ENCODE measurements at places on chromosomes 6 and 20. TPM values are rescaled to one million over a fixed set of nuclear protein-coding genes. Genes with fewer than 3 reads are reported as not detected.

DNA sequence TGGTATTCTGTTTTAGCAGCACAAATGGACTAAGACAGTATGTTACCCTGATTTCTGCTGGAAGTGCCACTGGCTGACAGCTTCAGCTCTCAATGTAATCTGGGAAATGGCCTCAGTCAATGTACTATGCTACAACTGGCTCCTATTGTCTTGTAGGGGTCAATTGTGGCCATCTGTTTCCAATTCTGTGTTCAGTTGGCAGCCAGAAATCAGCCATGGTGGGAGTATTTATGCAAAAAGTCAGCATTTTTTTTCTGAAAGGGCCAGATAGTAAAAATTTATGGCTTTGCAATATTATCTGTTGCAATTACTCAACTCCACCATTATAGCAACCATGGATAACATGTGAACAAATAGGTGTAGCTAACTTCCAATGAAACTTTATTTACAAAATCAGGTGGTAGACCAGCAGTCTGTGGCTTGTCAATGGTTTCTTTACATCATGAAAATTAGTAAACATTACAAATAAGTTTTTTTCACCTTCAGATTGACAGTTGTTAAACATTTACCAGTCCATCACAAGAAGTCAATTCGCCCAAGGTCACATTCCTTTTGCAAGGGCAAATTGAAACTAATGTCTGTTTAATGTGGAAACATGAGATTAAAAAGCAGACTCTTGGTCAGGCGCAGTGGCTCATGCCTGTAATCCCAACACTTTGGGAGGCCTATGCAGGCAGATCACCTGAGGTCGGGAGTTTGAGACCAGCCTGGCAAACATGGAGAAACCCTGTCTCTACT lies 58.3 kb upstream of the TSHZ2 start:
- peaks cover 9% of the 10 kb centered on the region for H3K27me3 ChIP-seq
- H3K4me3 ChIP-seq = no peak overlapping the region
- no peak for DNase-seq
- no peak overlapping the region for H3K27ac ChIP-seq
- no peaks in the 10 kb centered on the region for H3K36me3 ChIP-seq

DNA sequence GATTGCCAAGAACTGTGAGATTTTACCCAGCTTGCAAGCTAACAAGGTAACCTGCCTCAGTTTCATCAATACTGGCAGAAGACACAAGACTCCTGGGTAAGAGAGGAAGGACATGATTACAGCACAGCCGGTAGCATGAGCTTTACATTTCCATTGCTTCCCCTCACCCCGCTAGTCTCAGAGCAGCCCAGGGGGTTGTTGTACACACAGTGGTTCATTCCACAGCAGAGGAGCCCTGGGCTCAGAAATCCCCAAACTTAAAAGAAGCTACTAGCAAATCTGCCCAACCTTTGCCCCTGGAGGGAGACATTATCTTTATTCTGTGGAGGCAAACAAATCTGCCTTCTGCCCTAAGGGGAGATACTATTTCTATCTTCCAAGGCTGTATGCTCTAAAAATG lies 17.1 kb upstream of the MTHFD1L start:
- H3K4me1 ChIP-seq = peaks cover 6% of the 10 kb centered on the region
- DNase-seq = no peak
- no peak overlapping the region for H3K4me3 ChIP-seq
- peaks cover 7% of the 10 kb centered on the region for H3K27me3 ChIP-seq

GRCh38 chr6:149484733-149485700 lies at the start of gene ZC3H12D:
TSS of gene ZC3H12D (minus strand) at chr6:149485014. CDS start at chr6:149474543, 10,471 bp downstream.
- no peaks in the 10 kb centered on the region for H3K27me3 ChIP-seq
- H3K36me3 ChIP-seq = peaks cover 12% of the 10 kb centered on the region
- peak within 1 kb of the TSS; percentile 100 for H3K27ac ChIP-seq
- peak; percentile 70 for DNase-seq
- peaks cover 45% of the 10 kb centered on the region for H3K4me1 ChIP-seq

DNA sequence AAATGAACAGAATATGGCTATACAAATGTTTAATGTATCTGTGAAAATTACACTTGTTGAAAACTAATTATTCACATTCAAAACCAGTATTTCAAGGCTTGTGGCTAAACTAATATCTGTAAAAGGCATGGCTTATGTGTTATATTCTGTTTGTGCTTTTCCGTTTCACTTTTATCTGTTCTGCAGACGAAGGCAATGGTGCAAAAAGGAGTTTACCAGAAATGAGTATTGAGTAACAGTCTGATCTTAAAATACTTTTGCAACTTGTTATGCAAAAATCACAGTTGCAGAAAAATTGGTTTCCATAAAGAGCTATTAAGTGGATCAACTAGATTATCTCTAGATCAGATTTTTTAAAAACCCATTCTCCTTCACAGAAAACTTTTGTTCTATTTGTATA lies 9.4 kb upstream of the STX11 start:
- no peak overlapping the region for H3K4me3 ChIP-seq
- no peaks in the 10 kb centered on the region for H3K27me3 ChIP-seq
- no peak for DNase-seq
- H3K4me1 ChIP-seq = peaks cover 2% of the 10 kb centered on the region

- no peaks in the 10 kb centered on the region for H3K27me3 ChIP-seq
- no peak overlapping the region for H3K4me3 ChIP-seq
- no peaks in the 10 kb centered on the region for H3K4me1 ChIP-seq
- no peak for DNase-seq
- no peak overlapping the region for H3K27ac ChIP-seq
- no peaks in the 10 kb centered on the region for H3K36me3 ChIP-seq
Measured at GRCh38 chr6:19042420-19042819, 655.3 kb downstream of the RNF144B start.

DNA sequence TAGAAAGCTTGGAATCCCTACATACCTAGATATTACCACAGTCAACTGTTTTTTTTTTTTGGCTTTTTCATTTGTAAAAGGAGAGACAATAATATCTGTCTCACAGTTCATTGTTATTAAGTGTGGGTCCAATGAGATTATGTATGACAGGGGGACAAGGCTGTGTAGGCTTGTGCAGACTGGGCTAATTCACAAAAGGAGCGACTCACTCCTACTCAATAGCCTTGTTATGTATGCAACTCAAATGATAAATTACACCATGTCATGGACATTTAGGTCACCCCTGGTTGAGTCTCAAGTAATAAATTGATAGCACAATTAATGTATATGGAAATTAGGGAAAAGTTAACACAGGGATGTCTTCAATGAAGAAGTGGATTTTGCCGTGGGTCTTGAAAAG lies 208.2 kb upstream of the MAP3K7 start:
- H3K4me1 ChIP-seq = peaks cover 2% of the 10 kb centered on the region
- peaks cover 9% of the 10 kb centered on the region for H3K27me3 ChIP-seq
- no peaks in the 10 kb centered on the region for H3K36me3 ChIP-seq
- H3K27ac ChIP-seq = no peak overlapping the region

DNA sequence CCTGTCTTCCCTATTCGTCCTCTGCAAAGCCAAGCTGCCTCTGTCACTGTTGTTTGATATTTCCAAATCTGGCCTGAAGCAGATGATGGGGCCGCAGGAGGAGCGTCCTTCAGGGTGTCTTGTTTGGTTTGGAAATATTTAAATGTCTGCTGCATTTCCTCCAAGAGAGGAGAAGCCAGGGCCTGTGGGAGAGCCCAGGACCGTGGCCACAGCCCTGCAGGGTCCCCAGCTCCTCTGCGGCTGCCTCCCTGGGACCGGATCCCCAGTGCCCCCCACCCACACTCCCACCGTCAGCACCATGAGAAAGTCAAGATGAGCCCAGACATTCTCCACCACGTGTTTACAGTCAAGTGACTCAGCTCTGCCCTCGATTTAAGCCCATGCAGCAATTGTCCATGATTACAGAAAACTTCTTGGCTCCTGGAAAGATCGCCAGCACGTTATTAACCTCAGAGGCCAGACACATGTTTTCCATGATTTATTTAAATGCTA lies 18.2 kb downstream of the FOXF2 start:
- H3K27ac ChIP-seq = no peak overlapping the region
- H3K36me3 ChIP-seq = no peaks in the 10 kb centered on the region
- H3K4me1 ChIP-seq = no peaks in the 10 kb centered on the region

GRCh38 chr6:164331026-164331425 lies 916.5 kb downstream of the QKI start:
- no peak overlapping the region for H3K4me3 ChIP-seq
- no peaks in the 10 kb centered on the region for H3K4me1 ChIP-seq
- DNase-seq = no peak
- H3K27me3 ChIP-seq = no peaks in the 10 kb centered on the region

GRCh38 chr6:150312395-150312794 lies 56.4 kb upstream of the IYD start:
- no peak overlapping the region for H3K4me3 ChIP-seq
- H3K27me3 ChIP-seq = peaks cover 46% of the 10 kb centered on the region
- no peaks in the 10 kb centered on the region for H3K36me3 ChIP-seq
- H3K4me1 ChIP-seq = peaks cover 7% of the 10 kb centered on the region

GRCh38 chr6:4533576-4533975 lies 242.6 kb upstream of the CDYL start:
- H3K4me1 ChIP-seq = no peaks in the 10 kb centered on the region
- no peak for DNase-seq
- H3K36me3 ChIP-seq = no peaks in the 10 kb centered on the region
- H3K27me3 ChIP-seq = peaks cover 8% of the 10 kb centered on the region
- no peak overlapping the region for H3K4me3 ChIP-seq

DNA sequence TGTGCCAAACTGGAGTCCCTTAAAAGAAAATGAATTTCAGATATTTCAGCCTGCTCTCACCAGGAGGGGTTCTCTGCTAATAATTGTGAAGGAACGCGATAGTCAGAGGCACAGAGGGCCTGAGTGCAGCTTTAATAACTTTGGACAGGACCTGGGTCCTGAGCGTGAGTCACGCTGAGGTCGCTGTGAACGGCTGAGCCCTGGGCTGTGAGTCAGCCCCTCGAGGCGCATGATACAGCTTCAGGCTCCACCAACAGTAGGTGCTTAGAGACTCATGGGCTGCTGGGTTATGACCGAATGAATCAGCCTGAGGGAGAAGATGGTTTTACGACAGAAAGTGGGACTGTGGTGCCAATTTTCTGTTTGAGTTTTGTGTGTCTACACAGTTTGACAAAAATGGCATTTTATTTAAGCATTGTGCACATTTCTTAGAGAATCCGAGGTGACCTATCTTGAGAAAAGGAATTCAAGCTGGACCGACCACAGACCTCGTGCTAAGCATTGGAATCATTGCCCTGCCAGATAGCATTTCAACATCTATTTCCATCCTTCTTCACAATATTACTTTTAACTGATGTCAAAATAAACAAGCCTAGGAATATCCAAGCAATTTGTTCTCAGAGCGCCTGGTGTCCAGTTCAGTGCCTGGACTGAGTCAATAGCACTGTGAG lies 183.0 kb downstream of the THBS2 start:
- H3K4me3 ChIP-seq = no peak overlapping the region
- H3K27ac ChIP-seq = no peak overlapping the region
- peaks cover 54% of the 10 kb centered on the region for H3K27me3 ChIP-seq
- no peak for DNase-seq
- H3K4me1 ChIP-seq = no peaks in the 10 kb centered on the region

DNA sequence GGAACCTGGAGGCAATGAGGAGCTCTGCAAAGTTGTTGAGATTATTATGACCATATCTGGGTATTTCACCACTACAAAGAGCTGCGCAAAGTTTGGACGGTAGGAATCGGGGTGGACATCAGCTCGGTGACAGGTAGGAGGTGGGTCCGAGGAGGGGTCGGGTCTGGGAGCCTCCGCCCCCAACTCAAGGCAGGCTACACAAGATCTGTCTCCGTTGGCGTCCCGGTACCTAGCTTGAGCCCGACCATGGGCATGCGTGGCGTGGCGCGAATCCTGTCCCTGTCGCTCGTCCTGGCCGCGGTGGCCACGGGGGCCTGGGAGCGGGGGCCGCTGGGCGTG lies 40.2 kb upstream of the ZNFX1 start:
- H3K36me3 ChIP-seq = peaks cover 3% of the 10 kb centered on the region
- no peak overlapping the region for H3K27ac ChIP-seq
- DNase-seq = no peak
- peaks cover 16% of the 10 kb centered on the region for H3K4me1 ChIP-seq

- no peak for DNase-seq
- H3K27me3 ChIP-seq = peaks cover 5% of the 10 kb centered on the region
- no peak overlapping the region for H3K4me3 ChIP-seq
- H3K36me3 ChIP-seq = no peaks in the 10 kb centered on the region
- H3K27ac ChIP-seq = no peak overlapping the region
Measured at GRCh38 chr6:11921017-11921438, 91.1 kb upstream of the HIVEP1 start.

DNA sequence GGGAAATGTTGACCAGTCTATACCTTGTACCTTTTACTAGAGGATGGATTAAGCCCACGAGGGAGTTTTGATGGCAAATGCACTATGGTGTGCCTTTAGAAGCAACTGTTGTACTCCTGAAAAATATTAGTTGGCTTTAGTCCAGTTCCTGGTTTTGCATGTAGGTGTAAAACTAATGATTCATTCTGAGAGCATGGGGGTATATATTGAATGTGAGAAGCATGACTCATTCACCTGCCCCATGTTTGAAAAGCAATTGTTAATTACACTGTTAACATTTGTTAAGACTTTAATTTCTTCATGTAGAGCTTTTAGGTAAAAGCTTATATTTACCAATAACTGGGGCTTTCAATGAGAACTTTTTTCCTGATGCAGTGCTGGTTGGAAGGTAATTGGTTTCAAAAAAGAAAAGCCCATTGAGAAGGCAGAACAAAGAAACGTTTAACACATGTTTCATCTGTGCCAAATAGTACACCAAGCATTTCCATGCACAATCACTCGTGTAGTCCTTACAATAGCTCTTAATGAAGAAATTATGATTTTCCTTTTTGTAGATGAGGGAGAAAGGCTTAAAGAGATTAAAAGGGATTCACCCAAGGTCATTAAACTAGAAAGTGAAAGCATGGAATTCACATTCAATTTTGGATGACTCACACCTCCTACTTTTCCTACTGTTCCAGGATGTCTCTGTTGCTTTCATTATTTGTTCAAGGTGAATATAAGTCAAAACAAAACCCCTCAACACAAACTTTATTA lies 134.1 kb downstream of the CCDC170 start:
- H3K4me3 ChIP-seq = no peak overlapping the region
- H3K27me3 ChIP-seq = peaks cover 15% of the 10 kb centered on the region
- peaks cover 4% of the 10 kb centered on the region for H3K4me1 ChIP-seq
- no peaks in the 10 kb centered on the region for H3K36me3 ChIP-seq

DNA sequence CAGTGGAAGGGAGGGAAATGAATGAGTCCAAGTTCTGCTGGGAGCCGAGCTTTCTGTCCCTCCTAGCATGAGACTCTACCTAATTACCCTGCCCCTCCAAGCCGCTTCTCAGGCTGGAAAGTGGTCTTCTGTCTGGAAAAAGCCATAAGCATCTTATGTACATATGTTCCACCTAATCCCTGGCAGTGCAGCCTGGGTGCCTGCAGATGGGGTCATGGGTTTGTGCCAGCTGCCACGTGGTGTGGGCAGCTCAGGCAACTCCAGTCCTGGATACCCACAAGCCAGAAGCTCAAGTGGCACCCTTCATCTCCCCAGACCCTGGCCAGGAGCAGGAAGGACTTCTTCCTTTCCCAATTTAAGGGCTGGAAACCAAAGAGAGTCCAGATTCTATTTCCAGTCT lies 253.1 kb downstream of the LY86 start:
- H3K4me1 ChIP-seq = peaks cover 5% of the 10 kb centered on the region
- DNase-seq = no peak
- peak overlapping the region; percentile 72 for H3K4me3 ChIP-seq
- H3K27me3 ChIP-seq = peaks cover 35% of the 10 kb centered on the region

Gene ADTRP
- 43.4 TPM for total RNA-seq

Gene IRF4
- total RNA-seq = 16.6 TPM

Gene HTR1E
- total RNA-seq = not detected

Gene SOBP
- total RNA-seq = 0.16 TPM

Gene BMP6
- 16.8 TPM for total RNA-seq

Gene CCN6
- not detected for total RNA-seq
